NCI-H2081 (cell line): ENCODE measurements at places on chromosomes 11 and 22.

DNA sequence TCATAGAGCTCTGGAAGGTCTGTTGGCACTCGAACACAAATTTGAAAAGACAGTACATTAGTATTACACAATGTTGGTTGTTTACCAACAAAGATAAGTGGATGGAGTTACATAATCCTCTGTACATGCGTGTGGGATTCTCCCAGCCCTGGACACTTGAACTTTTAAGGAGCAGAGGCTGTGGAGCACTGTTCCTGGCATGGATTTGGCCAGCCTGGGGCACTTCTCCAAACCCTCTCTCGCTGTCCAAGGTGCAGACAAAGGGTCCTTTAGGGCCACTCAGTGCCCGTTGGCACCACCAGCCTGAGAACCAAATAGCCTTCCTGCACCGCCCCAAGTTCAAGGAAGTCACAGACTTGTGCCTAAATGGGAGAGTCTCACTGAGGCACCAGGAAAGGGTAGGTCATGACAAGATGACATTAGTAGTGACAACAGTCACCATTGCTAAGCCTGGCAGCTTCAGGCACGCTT is 1.6 kb upstream of the ANO1 start:
- no peak for DNase-seq

DNA sequence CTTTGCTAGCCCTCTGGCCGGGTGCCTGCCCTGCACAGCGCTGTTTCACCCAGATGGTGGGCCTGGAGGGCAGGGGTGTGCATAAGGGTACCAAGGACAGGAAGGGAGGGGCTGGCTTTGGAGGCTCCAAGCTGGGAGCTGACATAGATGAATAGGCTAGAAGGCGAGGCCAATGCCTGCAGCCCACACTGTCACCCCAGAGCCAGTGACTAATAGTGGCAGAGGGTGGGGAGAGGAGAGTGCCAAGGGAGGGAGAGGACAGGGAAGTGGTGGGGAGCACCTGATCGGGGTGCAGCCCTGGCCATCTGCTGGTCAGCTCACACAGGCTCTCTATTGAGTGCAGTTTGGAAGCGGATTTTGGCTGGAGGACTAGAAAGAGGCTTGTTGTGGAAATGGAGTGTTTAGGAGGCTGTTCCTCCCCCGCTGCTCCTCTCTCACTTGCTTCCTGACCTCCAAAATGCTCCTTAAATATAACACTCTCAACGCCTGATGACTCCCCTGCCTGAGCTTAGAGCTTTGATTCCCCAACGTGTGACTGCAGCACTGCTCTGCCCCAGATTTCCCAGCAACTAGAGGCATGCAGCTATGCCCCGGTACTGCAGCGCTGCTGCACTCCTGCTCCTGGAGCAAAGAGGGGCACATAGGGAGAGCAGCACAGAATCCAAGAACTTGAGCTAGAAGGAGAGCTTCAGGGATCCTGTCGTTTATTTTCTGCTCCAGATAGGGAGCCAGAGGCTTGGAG is 89.2 kb downstream of the GRAMD1B start:
- no peak for DNase-seq

- DNase-seq, result no peak
These were observed 49.7 kb downstream of the C11orf96 start for GRCh38 chr11:43992183-43992582.

GRCh38 chr22:48855593-48856307 is 971.9 kb downstream of the BRD1 start:
- no peak for DNase-seq

DNA sequence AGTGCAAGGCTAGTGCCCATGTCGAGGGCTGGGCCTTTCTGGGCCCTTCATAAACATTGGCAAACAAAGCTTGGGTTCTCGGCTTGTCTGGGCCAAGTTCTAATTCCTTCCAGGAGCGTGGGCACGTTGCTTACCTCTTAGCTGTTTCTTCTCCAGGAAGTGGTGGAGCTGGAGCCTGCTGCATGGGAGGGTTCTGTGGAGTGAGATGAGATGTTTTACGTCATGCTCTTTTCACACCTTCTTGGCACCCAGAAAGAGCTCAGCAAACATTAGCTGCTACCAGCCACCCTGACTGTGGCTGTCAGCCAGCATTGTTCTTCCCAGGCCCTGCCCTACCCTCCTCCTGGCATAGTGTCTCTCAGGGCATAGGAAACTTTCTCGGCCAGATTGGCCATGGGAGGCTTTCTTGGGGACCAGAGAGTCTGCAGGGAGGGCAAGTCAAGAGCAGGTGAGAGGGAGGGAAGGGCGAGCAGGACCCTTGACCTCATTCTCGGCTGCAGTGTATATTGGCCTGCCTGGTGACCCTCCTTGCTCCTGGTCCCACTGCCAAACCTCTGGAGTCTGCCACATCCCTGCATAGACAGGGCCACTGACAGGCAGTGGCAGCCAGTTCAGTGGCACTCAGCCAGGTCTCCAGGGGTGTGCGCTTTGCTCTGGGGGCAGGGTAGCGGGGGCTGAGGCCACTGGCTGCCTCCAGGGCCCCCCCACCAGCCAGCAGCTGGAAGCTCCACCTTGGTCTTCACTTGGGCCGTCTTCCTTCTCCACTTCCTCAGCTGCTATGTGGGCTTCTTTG is 98.8 kb downstream of the BCR start:
- DNase-seq, result no peak
